ENCODE measurements at places on chromosomes 11 and 22. TPM values are rescaled to one million over a fixed set of nuclear protein-coding genes. Genes with fewer than 3 reads are reported as not detected.

Gene MMP10
- 0.79 TPM for total RNA-seq

Gene OR8G5
- total RNA-seq: not detected

Gene CALCA
- total RNA-seq: not detected

Gene HEPN1
- not detected for total RNA-seq

Gene OR6A2
- 0.09 TPM for total RNA-seq

Gene RAC2
- total RNA-seq: 0.34 TPM

Gene TSPAN18
- total RNA-seq: not detected

Gene SCGB1A1
- not detected for total RNA-seq

Gene ANO3
- 1.3 TPM for total RNA-seq

Gene SCARF2
- total RNA-seq: 13.9 TPM

Gene SAA2
- total RNA-seq: not detected

Gene UBQLNL
- 0.17 TPM for total RNA-seq

Gene TBX1
- total RNA-seq: 0.32 TPM

Gene DDIAS
- total RNA-seq: 0.63 TPM

Gene OR10A2
- total RNA-seq: not detected

Gene LDHAL6A
- not detected for total RNA-seq

Gene SSTR3
- total RNA-seq: 0.16 TPM

Gene P2RX6
- total RNA-seq: 2.6 TPM

Gene MS4A4A
- not detected for total RNA-seq

Gene FRMD8
- 17.2 TPM for total RNA-seq

Gene NEFH
- 0.32 TPM for total RNA-seq

Gene P4HA3
- total RNA-seq: 2.9 TPM

Gene BTG4
- not detected for total RNA-seq

Gene KCNJ11
- total RNA-seq: not detected

Gene RAG2
- total RNA-seq: not detected

Gene GLYAT
- total RNA-seq: not detected

Gene OR8K5
- not detected for total RNA-seq

Gene MRGPRF
- 28.7 TPM for total RNA-seq

Gene DEFB108B
- not detected for total RNA-seq

Gene SLC22A12
- total RNA-seq: not detected

Gene OR52H1
- total RNA-seq: 0.63 TPM

Gene OOSP4A
- total RNA-seq: not detected

Gene FOLR1
- total RNA-seq: not detected

Gene ENTHD1
- not detected for total RNA-seq

Gene BEST1
- 4.6 TPM for total RNA-seq

Gene SYT7
- 5.5 TPM for total RNA-seq

Gene CDC42BPG
- 0.16 TPM for total RNA-seq

Gene CCDC73
- total RNA-seq: under 0.01 TPM

Measured in bronchial smooth muscle cell (primary cell).